ENCODE measurements at places on chromosomes 1 and 21.
A peak's percentile ranks its signal among the peaks of the same experiment; 100 is the strongest.

DNA sequence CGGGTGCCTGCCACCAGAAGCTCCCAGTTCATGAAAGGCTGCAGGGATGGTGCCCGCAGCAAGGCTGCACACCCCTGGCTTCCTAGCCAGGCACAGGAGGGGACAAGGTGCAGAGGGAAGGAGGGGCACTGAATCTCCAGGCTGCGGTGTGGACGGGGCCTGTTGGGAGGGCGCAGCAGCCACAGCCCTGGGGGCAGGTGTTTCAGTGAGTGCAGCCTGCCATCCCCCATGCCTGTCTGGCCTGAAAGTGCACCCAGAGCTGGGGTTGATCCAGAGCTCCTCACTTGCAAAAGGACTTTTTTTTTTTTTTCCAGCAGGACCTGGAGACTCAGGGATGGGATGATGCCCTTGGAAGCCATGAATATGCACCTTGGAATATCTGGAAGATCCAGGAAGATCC lies 153.7 kb upstream of the C1orf174 start:
- DNase-seq = no peak

DNA sequence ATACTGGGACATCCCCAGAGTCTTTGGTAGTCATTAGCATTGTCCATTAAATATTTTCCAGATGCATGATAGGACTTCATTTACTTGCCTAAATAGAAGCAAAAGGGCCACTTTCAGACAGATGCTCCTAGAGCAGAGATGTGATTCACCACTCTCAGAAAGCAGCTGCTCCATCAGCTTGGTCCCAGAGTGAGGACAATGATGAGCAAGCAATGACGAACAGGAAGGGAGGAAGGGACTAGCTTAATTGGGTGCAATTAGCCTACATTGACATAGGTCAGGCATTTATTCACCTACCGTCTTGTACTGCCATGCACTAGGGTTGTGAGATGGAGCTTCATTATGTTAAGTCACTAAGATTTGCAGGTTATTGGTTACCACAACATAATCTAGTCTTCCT lies 85.1 kb upstream of the PLXNA2 start:
- DNase-seq = peak; percentile 3

GRCh38 chr1:181485287-181486097 lies 2.2 kb downstream of the CACNA1E start:
- DNase-seq = peak; percentile 37

GRCh38 chr1:95093296-95093695 lies 20.5 kb upstream of the ALG14 start:
- no peak for DNase-seq

DNA sequence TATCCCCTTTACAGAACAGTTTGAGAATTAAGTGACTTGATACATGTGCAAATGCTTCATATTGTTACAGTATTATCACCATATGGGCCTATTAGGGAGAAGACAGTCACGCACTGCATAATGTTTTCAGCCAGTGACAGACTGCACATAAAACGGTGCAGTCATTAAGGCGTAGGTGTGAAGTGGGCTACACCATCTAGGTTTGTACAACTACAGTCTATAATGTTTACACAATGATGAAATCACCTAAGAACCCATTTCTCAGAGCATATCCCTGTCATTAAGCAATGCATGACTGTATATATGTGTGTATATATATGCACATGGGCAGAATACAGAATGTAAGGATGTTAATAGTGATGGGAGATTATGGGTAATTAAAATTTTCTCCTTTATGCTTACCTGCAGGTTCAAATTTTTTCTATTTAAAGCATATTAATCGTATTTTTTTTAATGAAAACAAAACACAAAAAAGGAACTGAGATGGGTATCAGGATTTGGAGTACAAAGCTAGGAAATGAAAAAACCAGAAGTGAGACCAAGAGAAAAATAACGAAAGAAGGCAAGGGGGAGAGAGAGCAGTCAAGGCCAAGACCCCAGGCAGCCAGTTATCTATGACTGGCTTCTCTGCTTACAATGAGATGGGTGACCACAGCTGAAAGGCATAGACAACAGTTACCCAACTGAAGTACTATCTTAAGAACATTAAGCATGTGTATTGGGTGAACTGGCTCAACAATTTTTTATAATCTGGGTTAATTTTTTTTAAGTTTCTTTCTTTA lies 122.9 kb upstream of the DAB1 start:
- DNase-seq = no peak

DNA sequence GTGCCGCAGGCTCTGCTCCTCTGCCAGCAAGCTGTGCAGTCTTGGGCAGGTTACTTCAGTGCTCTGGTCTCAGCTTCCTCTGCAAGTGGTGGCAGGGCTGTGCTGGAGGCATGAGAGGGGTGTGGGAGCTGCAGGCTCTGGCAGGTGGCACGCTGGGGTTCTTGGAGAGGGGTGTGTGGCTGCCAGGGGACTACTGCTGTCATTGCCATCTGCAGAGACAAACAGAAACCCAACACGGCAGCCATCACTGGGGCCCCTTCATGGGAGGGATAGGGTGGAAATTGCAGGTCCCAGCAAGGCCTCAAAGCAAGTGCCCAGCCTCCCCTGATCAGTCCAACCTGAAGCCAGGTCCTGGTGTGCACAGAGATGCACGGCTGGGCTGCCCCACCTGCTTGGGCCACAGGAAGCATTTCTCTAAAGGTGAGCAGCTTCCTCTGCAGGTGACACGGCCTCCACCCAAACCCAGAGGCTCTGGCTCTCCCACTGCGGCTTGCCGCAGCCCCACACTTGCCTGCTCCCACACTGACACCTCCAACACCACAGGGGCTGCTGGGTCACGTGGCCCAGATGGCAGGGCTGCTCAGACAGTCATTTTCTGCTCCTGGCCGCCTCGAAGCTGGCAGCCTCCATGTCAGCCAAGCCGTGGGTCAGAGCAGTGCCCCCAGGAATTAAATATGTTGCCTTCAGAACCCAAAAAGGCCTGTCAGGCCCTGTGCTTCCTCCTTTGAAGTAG lies 4.1 kb upstream of the COL6A2 start:
- DNase-seq = no peak

GRCh38 chr21:36563341-36563926 lies 83.5 kb upstream of the CLDN14 start:
- no peak for DNase-seq

GRCh38 chr1:210626341-210626740 lies 297.6 kb downstream of the HHAT start:
- DNase-seq = no peak

- DNase-seq = no peak
Observed at GRCh38 chr1:23624440-23624839, 65.1 kb upstream of the ID3 start.

DNA sequence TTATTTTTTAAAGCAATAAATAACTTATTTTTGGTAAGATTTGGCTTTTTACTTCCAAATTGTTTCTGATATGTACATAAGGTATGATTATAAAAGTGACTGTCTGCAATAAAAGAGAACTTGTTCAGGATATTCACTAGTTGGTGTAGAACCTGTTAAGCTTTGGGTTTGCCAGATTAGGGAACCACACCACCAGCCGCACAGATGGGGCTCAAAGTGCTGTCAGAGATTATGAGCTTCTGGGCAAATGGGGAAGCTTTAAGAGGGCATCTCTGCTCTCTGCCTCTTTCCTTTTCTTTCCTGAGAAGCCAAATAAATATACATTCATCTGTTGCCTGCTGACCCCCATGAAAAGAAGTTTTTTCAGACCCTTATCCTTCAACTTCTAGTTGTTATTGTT lies 25.4 kb downstream of the IVNS1ABP start:
- DNase-seq = no peak

DNA sequence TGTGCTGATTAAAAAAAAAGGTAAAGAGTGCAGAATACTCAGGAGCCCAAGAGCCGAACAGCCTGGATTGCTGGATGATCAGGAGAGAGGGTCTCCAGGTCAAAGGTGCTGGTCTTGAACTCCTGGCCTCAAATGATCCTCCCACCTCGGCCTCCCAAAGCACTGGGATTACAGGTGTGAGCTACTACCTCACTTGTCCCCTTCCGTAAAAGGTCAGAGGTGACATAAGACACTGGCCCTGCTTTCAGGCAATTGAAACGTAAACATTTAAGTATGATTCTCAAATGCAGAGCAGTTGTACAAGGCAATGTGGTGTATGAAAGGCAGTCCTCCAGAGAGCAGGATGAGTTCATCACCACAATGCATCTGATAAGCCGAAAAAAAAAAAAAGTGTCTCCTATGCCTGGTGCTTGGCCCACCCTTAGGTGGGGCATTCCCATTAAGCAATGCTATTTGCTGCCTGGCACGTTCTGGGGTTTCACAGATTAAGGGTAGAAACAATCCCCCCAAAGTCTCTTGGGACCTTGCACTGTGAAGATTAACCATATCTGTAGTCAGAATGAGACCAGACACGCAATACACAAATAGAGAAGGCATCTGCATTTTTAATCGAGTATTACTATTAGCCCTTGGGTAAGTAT lies 47.7 kb downstream of the PARP1 start:
- DNase-seq = no peak

DNA sequence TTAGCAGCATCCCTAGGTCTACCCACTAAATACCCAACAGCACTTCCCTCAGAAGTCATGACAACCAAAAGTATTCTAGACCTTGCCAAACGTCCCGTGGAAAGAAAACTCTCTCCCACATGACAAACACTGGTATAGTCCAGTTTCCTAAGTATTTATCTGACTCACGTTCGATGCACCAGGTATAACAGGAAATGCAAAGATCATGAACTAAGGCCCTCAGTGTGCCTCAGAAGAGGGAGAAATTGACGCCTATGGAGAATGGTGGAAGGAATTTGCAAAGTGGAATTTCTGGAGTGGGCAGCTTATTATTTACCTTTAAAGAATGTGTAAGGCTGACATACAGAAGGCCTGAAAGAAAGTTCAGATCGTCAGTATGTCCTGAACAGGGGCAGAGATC lies 523.6 kb upstream of the DAB1 start:
- DNase-seq = no peak

GRCh38 chr1:93700532-93701469 lies 19.2 kb upstream of the BCAR3 start:
- DNase-seq = no peak

DNA sequence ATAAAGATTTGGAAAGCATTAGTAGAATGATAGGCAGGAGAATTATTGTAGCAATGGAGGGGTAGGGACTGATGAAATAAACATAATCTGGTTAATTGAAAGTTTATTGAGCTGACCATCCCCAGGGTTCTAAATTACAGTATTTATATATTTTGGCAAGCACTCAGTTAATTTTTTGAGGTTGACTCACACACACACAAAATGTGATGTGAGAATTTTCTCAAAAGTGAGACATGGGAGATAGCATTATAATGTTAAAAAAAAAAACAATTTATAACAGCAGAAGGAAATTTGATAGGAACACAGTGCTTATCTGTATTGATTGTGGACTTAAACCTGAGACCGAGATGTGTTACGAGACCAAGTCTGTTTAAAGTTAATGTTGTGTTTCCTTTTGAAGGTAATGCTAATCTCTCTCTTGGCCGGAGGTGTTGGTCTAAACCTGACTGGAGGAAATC lies 24.6 kb downstream of the TRIM45 start:
- peak; percentile 36 for DNase-seq

- DNase-seq = no peak
Observed at GRCh38 chr1:233132445-233132844, 163.1 kb downstream of the PCNX2 start.

DNA sequence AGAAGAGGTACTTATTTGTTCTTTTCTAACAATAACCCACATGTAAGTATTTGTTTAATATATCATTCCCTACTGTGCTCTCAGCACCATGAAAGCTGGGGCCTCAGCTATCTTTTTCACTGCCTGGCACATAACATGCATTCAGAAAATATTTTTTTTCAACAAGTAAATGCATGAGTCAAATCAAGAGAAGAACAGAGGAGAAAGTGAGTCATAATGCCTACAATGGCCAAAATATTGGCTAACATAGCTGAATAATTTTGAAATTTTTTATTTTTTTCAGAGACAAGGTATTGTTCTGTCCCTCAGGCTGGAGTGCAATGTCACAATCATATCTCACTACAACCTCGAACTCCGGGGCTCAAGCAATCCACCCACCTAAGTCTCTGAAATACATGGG lies 252.2 kb upstream of the ADAMTS5 start:
- peak; percentile 92 for DNase-seq

DNA sequence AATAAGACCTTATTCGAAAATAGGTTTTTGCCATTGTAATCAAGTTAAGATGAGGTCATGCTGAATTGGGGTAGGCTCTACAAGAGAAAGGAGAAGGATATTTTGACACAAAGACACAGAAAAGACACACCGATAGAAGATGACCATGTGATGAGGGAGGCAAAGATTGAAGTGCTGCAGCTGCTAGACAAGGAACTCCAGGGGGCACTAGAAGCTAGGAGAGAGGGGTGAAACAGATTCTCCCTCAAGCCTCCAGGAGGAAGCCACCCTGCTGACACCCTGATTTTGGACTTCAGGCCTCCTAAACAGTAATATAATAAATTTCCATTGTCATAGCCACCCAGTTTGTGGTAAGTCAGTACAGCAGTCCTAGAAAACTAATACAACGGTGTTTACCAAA lies 506.8 kb upstream of the CAMK1G start:
- peak; percentile 38 for DNase-seq

GRCh38 chr21:44965251-44966022 lies 25.6 kb downstream of the SLX9 start:
- peak; percentile 22 for DNase-seq

GRCh38 chr1:1144843-1145546 lies 28.7 kb upstream of the TTLL10 start:
- no peak for DNase-seq

DNA sequence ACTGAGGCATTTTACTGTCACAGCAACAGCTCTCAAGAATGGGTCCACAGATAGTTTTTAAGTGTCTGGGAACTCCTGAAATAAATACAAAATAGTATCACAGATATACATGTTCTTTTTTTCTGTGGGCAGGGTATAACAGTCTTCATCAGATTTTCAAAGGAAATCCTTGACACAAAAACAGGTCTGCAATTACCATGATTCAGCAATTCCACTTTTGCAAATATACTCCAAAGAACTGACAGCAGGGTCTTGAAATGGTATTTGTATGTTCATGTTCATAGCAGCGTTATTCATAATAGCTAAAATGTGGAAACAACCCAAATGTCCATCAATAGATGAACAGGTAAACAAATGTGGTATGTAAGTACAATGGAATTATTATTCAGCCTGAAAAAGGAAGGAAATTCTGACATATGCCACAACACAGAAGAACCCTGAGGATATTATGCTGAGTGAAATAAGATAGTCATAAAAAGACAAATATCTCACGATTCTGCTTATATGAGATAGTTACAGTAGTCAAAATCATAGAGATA lies 85.0 kb downstream of the EPS15 start:
- no peak for DNase-seq

DNA sequence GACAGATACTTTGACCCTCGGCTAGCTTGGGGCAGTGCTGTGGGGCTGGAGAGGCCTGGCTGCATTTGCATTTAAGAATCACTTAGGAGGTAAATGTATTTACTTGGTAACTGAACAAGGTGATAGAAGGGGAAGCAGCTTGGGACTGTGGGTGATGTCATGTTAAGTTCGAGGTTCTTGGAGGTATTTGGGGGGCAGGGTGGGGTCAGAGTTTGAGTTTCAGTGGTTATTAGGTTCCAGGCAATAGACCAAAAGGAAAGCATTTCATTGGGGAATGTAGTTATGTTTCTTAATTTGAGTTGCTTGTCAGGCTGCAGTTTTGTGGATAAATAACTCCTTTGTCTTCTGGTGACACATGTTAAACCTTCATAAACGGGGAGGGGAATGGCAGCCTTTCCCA lies 2.4 kb upstream of the FAM78B start:
- DNase-seq = no peak

Data from GM23248 (cell line).